SJCRH30 (cell line): ENCODE measurements at places on chromosomes 13 and 19. TPM values are rescaled to one million over a fixed set of nuclear protein-coding genes. Genes with fewer than 3 reads are reported as not detected.

DNA sequence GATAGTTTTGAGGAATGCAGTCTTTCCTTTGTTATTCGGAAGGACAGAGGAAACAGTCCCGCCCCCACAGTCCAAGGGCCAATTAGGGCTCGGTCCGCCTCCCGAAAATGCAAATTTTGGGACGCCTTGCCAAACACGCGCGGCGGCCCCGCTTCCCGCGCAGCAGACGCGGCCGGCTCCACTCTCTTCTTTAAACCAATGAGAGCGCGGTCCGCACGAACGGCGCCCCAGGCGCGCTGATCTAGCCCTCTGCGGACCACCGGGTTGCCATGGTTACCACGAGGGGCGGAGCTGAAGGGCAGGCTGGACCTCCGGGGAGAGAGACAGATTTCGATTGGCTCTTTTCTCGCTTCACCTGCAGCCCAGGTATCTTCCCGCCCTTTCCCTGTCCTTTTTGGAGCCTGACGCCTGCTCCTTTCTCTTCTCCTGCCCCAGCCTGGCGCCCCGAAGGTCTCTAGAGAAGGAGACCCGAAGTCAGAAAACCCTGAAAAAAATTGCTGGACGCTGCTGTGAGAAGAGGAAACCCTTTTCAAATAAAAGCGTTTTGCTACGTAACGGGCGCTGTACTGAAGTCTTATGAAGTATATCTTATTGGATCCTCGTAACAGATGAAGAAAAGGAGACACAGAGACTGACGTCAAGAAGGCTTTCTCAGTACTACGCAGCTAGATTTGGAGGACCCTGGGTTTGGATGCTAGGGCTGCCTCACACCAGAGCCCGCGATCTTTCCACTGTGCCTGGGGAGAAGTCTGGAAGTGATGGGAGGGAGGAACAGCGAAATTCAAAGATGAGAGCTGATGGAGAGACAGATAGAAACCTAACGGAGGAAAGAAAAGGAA lies 2.0 kb downstream of the PTH2 start:
- H3K4me1 ChIP-seq, result no peaks in the 10 kb centered on the region; the same call in 1 of the 2 replicates
- peaks cover 49% of the 10 kb centered on the region for H3K27me3 ChIP-seq
- H3K36me3 ChIP-seq, result no peaks in the 10 kb centered on the region

DNA sequence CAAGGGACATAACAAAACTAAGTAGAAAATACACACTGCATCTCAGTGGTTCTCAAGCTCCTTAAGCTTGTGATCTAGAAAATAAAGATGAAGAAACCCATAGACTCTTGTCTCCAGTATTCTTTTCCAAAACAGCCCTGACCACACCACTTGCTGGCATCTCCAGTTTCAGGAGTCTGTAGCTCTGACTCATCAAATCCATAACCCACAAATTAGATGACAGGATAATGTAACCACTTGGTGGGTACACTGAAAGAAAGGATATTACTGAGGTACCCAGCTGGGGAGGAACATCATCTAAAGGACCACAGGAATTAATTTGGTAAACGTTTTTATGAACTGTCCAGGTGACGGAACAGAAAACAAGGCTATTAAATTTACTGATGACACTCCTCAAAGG lies 214.7 kb downstream of the VWA8 start:
- H3K36me3 ChIP-seq, result no peaks in the 10 kb centered on the region
- H3K27ac ChIP-seq, result peak overlapping the region; percentile 73
- H3K27me3 ChIP-seq, result no peaks in the 10 kb centered on the region
- no peak overlapping the region for H3K4me3 ChIP-seq

DNA sequence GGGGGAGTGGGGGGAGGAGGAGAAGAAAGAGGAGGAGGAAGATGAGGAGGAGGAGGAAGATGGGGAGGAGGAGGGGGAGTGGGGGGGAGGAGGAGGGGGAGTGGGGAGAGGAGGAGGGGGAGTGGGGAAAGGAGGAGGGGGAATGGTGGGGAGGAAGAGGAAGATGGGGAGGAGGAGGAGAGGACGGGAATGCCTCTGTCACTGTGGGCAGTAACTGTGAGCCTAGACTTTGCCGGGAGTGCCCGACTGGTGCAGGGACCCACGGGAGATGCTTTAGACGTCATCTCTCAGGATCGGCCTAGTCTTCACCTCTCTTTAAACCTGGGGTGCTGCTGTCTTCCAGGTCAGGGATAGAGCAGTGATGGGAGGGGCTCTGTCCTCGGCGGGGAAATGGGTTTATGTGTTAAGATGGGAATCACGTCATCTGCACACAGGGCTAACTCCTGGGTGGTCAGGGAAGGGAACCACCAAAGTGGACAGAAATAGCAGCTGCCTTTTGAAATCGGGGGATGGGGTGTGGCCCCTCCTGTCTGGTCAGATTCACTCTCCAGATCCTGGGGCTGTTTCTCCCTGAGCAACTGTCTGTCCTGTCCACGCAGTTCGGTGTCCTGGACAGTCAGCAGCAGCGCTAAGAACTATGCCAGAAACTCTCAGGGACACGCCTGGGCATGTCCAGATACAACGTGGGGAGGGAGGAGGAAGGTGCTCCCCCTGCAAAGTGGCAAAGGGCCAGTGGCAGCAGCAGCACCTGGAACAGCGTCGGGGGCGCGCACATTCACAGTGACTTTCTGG lies 26.9 kb downstream of the GAS6 start:
- peak; percentile 89 for DNase-seq
- H3K4me1 ChIP-seq, result peaks cover 7% of the 10 kb centered on the region; the same call in 1 of the 2 replicates
- H3K36me3 ChIP-seq, result no peaks in the 10 kb centered on the region
- peak overlapping the region; percentile 84 for H3K27ac ChIP-seq
- no peaks in the 10 kb centered on the region for H3K27me3 ChIP-seq

DNA sequence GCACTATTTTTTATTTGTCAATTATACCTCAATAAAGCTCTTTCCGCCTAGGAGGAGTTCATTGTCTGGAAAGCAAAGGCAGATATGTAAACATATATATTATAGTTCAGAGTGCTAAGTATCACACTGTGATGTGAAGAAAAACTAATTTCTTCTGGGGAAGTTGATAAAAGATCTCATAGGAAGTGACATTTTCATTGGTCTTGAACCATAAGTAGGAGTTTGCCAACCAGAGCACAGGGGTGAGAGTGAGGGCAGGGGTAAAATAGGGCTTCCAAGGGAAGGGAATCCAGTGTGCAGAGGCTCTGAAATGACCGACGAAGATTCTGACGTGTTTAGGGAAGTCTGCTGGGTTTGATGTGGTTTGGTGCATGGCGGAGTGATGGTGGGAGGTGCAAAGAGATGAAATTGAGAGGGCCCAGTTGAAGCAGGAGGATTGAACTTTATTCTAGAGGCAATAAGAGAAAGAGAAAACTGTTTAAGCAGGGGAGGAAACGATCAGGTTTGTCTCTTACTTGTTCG lies 780 bp upstream of the GTF2F2 start:
- H3K36me3 ChIP-seq, result no peaks in the 10 kb centered on the region
- no peaks in the 10 kb centered on the region for H3K27me3 ChIP-seq
- peak overlapping the region; percentile 83 for H3K4me3 ChIP-seq

DNA sequence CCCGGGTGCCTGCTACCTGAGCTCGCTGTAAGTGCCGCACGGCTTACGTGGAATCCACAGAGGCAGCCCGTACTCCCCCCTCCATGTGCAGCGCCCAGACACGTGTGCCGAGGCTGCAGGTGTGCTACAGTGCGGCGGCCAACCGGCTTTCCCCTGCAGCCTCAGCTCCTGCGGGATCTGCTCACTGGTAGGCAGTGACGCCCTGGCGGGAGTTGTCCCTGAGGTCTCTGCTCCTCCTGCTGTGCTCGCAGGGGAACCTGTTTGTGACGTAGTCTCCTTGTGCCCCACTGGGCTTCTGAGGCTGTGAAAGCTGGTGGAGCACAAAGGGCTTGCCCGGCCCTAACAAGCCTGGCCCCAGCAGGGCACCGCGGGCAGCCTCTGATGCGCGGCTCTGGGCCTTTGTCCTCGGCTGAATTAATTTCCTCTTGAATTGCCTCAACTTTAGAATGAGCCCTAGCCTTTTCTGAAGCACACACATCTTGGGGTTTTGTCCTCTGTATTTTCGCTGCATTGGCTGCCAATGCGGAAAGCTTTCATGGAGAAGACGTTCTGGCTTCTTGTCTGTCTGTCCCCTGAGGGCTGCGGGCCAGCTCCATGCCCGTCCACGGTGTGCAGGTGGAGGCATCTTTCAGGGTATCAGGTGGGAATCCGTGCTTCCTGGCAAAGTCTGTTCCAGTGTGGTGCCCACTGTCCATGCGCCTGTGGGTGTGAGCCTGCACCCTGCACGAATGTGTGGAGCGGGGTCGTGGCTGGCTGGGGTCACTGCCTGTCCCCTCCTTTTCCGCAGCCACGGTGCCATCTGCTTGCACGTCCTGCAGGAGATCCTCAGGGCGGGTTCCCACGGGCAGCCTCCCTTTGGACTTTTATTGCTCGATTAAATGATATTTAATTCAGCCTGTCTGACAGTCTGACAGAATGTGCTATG lies 77.3 kb upstream of the MCF2L start:
- H3K27ac ChIP-seq, result no peak overlapping the region
- no peak for DNase-seq
- peaks cover 9% of the 10 kb centered on the region; the same call in 1 of the 2 replicates for H3K4me1 ChIP-seq
- no peaks in the 10 kb centered on the region for H3K36me3 ChIP-seq
- H3K4me3 ChIP-seq, result no peak overlapping the region

DNA sequence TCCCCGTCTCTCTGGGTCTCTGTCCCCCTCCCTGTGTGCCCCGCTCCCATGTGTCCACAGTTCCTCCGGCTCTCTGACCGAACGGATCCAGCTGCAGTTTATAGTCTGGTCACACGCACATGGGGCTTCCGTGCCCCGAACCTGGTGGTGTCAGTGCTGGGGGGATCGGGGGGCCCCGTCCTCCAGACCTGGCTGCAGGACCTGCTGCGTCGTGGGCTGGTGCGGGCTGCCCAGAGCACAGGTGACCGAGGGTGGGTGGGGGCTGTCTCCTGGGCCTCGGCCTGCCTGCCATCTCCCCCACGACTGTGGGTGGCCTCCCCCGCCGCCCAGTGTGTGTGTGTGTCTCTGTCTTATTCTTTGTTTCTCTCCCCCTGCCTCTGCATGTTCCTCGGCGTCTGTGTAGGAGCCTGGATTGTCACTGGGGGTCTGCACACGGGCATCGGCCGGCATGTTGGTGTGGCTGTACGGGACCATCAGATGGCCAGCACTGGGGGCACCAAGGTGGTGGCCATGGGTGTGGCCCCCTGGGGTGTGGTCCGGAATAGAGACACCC lies 10.3 kb downstream of the TRPM4 start:
- H3K36me3 ChIP-seq, result no peaks in the 10 kb centered on the region
- no peak overlapping the region for H3K4me3 ChIP-seq
- H3K27me3 ChIP-seq, result no peaks in the 10 kb centered on the region; the same call in 1 of the 2 replicates

Gene TMEM38A
- 12.1 and 13.4 TPM in 2 replicates for total RNA-seq

Gene LILRA2
- not detected in 2 replicates for total RNA-seq

Gene DENND1C
- not detected in 2 replicates for total RNA-seq

Gene LGALS4
- total RNA-seq, result 0.06 and 0.66 TPM in 2 replicates
